ENCODE measurements at places on chromosomes 5 and 9.
A peak's percentile ranks its signal among the peaks of the same experiment; 100 is the strongest.

DNA sequence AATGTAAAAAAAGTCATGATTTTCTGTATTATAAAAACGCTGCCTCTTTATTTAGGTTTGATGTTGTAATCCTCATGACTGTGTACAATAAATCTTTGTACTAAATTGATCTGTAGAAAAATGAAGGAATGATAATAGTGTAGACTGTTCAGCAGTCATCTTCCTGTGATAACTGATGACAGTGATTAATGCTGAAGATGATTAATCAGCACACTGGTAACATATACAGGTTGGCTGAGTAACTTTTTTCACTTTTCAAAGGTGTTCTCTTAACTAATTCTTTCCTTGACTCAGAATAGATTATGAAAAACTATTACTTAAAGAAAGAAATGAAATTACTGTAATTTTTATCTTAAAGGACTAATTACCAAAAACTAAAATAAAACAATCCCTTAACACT lies 122.5 kb downstream of the RFX3 start:
- no peak for DNase-seq

DNA sequence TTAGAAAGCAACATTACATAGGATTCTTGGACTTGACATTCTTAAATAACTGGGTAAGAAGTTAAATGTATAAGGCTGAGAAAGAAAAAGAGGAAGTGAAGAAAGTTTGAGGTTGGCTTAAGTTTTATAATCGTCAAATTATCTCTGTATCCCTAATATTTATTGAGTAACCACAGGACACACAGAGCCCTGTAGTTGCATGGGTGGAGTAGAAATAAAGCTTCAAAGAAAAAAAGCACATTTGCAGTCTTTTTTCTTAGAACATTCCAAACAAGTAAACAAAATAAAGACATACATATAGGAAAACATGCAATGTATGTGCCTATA lies 137.0 kb downstream of the CCDC192 start:
- no peak for DNase-seq

- DNase-seq: no peak
Observed at GRCh38 chr5:94403483-94403882, 214.9 kb downstream of the KIAA0825 start.

DNA sequence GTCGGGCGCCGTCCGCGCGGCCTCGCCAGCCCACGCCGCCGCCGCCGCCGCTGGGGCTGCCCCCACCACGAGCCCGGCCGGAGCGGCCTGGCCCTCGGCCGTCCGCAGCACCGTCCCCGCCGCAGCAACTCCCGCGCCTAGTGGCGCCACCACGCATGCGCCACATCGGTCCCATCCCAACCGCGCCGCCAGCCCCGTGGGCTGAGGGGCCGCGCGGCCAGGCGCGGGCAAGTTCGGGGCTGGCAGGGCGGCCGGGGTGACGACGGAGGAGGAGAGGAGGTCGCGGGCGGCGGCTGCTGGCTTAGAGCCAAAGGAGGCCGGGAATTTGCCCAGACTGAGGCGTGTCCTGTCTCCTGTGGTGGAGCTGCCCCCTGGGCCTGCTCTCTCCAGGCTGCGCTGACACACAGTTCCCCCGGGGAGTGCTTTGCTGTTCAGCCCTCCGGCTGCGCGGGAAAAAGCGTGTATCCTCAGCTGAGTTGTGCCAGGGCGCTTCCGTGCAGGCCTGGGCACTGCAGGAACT lies at the start of gene TUSC1:
Gene TUSC1 (minus strand): TSS at position 298 of the 520 bp plus-strand sequence. CDS start 132 bp downstream, at position 166.
- DNase-seq: no peak

- peak; percentile 16 for DNase-seq
Observed at GRCh38 chr9:88322906-88323566, 65.2 kb upstream of the SPIN1 start.

GRCh38 chr9:110545705-110546104 lies 33.8 kb downstream of the SVEP1 start:
- no peak for DNase-seq

Measured in activated CD4-positive, alpha-beta T cell treated with anti-CD3 and anti-CD28 coated beads, Interleukin-2, amount 50 U/mL, for 4 hours (primary cell).